ENCODE measurements at places on chromosomes 11 and 22. TPM values are rescaled to one million over a fixed set of nuclear protein-coding genes. Genes with fewer than 3 reads are reported as not detected.
A peak's percentile ranks its signal among the peaks of the same experiment; 100 is the strongest.

Gene TMEM132A
- 32.9 TPM for total RNA-seq

Gene PACSIN3
- 86.4 TPM for total RNA-seq

Gene SLC25A45
- total RNA-seq = 3.4 TPM

Gene RFPL3
- total RNA-seq = not detected

Gene LRRC4C
- total RNA-seq = not detected

Gene CTSD
- total RNA-seq = 41.6 TPM

Gene APOBEC3G
- total RNA-seq = 2.7 TPM

Gene TMEM45B
- 29.1 TPM for total RNA-seq

DNA sequence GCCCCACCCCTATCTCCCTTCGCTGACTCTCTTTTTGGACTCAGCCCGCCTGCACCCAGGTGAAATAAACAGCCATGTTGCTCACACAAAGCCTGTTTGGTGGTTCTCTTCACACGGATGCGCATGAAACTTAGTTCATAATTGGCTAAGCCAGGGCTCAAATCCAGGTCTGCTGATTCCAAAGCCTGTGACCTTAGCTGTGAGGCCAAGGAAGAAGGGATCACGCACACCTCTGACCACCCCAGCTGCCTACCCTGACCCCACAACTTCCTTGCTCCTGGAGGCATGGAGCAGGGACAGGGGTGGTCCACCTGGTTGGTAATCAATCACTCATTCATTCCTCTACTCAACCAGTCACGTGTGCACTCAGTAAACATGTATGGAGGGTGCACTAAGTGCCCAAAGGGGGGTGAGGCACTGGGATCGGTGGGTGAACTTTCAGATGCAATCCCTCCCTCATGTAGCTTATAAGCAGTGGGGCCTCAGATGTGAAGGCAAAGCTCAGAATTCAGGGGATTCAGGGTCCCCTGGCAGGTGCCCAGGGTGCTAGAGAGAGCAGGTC lies 10.3 kb downstream of the FXYD2 start:
- no peak for DNase-seq
- H3K27me3 ChIP-seq = no peaks in the 10 kb centered on the region
- no peaks in the 10 kb centered on the region for H3K36me3 ChIP-seq
- H3K4me3 ChIP-seq = peak overlapping the region; percentile 19

DNA sequence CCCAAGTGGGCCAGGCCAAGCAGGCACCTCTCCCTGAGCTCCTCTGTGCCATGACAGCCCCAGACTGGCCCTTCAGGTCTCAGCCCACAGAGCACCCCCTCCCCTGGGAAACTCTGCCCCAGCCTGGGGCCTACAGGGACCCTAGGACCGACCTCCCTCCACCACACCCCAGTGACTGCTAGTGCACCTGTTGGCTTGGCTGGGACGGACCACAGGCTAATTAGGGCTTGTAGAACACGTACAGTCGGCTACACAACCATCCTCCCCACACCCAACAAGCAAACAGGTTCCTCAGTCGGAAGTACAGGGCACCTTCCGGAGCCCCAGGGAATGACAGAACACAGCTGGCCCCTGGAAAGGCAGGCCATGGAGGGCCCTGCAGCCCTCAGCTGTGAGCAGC lies 4.3 kb downstream of the SBF1 start:
- no peak overlapping the region for H3K4me3 ChIP-seq
- no peaks in the 10 kb centered on the region for H3K27me3 ChIP-seq
- H3K36me3 ChIP-seq = peaks cover 21% of the 10 kb centered on the region
- peaks cover 45% of the 10 kb centered on the region for H3K4me1 ChIP-seq

DNA sequence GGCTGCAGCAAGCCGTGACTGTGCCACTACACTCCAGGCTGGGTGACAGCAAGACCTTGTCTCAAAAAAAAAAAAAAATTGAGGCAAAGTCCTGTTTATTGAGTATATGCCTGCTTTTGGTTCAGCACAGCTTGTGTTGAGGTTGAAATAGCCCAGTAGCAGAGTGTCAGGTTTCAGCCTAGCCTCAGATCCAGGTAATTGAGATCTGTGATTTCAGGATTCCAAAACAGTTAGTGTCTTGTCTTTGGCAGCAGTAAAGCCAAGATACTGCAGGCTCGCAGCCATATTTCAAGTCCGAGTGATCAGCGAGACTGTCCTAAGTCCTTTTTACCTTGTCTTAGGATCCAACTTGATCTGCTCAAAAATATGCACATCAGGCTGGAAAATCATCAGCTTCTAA lies 27.0 kb downstream of the CUL5 start:
- no peaks in the 10 kb centered on the region for H3K4me1 ChIP-seq
- no peaks in the 10 kb centered on the region for H3K27me3 ChIP-seq
- peaks cover 54% of the 10 kb centered on the region for H3K36me3 ChIP-seq
- H3K27ac ChIP-seq = no peak overlapping the region
- no peak overlapping the region for H3K4me3 ChIP-seq

- H3K36me3 ChIP-seq = no peaks in the 10 kb centered on the region
- no peak for DNase-seq
- H3K27ac ChIP-seq = no peak overlapping the region
- H3K4me1 ChIP-seq = no peaks in the 10 kb centered on the region
Measured at GRCh38 chr11:27087432-27087831, 46.8 kb downstream of the BBOX1 start.

- no peaks in the 10 kb centered on the region for H3K36me3 ChIP-seq
- peak overlapping the region; percentile 80 for H3K27ac ChIP-seq
- no peak for DNase-seq
- peak overlapping the region; percentile 97 for H3K4me3 ChIP-seq
- H3K27me3 ChIP-seq = no peaks in the 10 kb centered on the region
Measured at GRCh38 chr22:40818192-40818746, 877 bp downstream of the SLC25A17 start.

DNA sequence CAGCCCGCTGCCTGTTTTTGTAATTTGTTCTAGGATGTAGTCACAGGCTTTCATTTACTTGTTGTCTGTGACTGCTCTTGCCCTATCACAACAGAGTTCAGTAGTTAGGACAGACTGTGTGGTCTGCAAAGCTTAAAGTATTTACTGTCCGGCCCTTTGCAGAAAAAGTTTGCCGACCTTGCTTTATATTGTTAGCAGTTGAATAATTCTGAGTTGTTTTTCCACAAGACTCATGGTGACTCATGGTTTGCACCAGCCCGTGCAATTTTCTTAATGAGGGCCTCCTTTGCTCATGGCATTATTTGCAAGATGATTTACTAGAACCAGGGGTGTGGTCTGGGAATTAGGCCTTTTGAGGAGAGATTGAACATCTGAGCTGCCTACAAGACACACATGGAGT lies 110.6 kb downstream of the SCN3B start:
- no peak for DNase-seq
- H3K27ac ChIP-seq = no peak overlapping the region
- H3K4me3 ChIP-seq = no peak overlapping the region
- H3K36me3 ChIP-seq = no peaks in the 10 kb centered on the region
- no peaks in the 10 kb centered on the region for H3K4me1 ChIP-seq
- no peaks in the 10 kb centered on the region for H3K27me3 ChIP-seq

- H3K27me3 ChIP-seq = peaks cover 30% of the 10 kb centered on the region
- H3K4me1 ChIP-seq = peaks cover 43% of the 10 kb centered on the region
- no peaks in the 10 kb centered on the region for H3K36me3 ChIP-seq
- H3K4me3 ChIP-seq = peak overlapping the region; percentile 59
Measured at GRCh38 chr11:65779919-65780769, 632 bp downstream of the AP5B1 start.

GRCh38 chr22:47054231-47055072 lies 292.0 kb downstream of the TBC1D22A start:
- H3K4me1 ChIP-seq = peaks cover 11% of the 10 kb centered on the region
- no peak for DNase-seq
- H3K27me3 ChIP-seq = no peaks in the 10 kb centered on the region
- peaks cover 12% of the 10 kb centered on the region for H3K36me3 ChIP-seq
- no peak overlapping the region for H3K27ac ChIP-seq
- H3K4me3 ChIP-seq = no peak overlapping the region

- H3K4me3 ChIP-seq = no peak overlapping the region
- no peak overlapping the region for H3K27ac ChIP-seq
- H3K36me3 ChIP-seq = peaks cover 43% of the 10 kb centered on the region
Measured at GRCh38 chr22:17891481-17892167, 117.4 kb upstream of the BID start.

- H3K4me1 ChIP-seq = peaks cover 23% of the 10 kb centered on the region
- H3K27me3 ChIP-seq = no peaks in the 10 kb centered on the region
- H3K36me3 ChIP-seq = no peaks in the 10 kb centered on the region
- no peak overlapping the region for H3K4me3 ChIP-seq
- DNase-seq = no peak
Measured at GRCh38 chr11:94519478-94520084, 7.3 kb downstream of the C11orf97 start.

DNA sequence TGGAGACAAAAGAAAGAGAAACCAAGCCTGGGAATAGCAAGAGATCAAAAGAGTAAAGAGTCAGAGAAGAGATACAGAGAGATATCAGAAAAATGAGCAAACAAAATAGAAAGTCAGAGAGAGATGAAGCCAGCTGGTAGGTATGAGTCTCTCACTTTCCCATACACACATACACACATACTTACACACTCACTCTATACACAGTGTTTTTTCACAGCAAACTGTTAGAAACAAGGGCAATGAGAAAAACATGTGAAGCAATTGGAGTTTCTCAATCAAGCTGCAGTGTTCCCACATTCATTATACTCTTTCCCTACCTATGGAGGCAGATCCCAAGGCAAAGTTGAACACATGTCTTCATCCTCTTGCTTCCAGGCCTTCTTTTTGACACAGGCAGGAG lies 2.6 kb upstream of the NLRP10 start:
- H3K4me1 ChIP-seq = no peaks in the 10 kb centered on the region
- no peak overlapping the region for H3K4me3 ChIP-seq
- H3K27me3 ChIP-seq = peaks cover 4% of the 10 kb centered on the region
- H3K36me3 ChIP-seq = no peaks in the 10 kb centered on the region
- DNase-seq = no peak

GRCh38 chr11:104078245-104078644 lies 41.8 kb downstream of the DDI1 start:
- H3K27me3 ChIP-seq = no peaks in the 10 kb centered on the region
- H3K27ac ChIP-seq = no peak overlapping the region
- H3K4me3 ChIP-seq = no peak overlapping the region

DNA sequence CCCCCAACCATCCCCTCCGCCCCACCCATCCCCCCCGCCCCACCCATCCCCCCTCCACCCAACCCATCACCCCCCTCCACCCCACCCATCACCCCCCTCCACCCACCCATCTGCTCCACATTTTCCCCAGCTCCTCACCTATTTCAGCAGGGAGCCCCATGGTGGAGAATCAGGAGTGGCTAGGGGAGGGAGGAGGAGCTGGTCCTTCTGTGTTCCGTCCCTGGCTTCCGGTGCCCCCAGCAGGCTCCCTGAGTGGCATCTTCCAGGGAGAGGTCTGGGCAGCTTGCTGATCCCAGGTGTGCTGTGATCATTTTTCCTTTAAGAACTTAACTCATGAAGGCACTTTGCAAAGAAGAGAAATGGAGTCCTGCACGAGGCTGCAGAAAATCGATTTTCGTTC lies 365.8 kb downstream of the TBC1D22A start:
- no peak overlapping the region for H3K4me3 ChIP-seq
- no peaks in the 10 kb centered on the region for H3K36me3 ChIP-seq
- H3K27ac ChIP-seq = no peak overlapping the region
- H3K27me3 ChIP-seq = no peaks in the 10 kb centered on the region
- no peak for DNase-seq
- no peaks in the 10 kb centered on the region for H3K4me1 ChIP-seq

DNA sequence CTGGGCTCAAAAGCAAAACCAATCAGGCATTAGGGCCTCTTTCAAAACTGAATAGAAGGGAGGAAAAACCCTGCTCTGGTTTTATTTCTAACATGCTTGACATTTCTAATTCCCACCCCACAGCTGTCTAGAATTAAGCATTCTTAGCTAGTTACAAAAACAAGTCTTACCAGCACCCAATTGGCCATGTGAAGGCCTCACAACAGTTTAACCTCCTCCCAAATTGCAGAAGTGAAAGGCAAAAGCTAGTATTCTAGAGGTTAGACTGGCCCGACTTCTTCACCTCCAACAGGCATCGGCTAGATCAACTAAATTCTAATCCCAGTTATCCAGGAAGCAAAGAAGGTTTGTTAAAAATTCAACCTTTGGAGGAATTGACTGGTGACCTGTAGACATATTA lies 6.5 kb downstream of the SF1 start:
- H3K4me3 ChIP-seq = no peak overlapping the region
- peaks cover 41% of the 10 kb centered on the region for H3K4me1 ChIP-seq
- DNase-seq = no peak
- H3K27me3 ChIP-seq = no peaks in the 10 kb centered on the region
- H3K27ac ChIP-seq = no peak overlapping the region
- peaks cover 97% of the 10 kb centered on the region for H3K36me3 ChIP-seq

DNA sequence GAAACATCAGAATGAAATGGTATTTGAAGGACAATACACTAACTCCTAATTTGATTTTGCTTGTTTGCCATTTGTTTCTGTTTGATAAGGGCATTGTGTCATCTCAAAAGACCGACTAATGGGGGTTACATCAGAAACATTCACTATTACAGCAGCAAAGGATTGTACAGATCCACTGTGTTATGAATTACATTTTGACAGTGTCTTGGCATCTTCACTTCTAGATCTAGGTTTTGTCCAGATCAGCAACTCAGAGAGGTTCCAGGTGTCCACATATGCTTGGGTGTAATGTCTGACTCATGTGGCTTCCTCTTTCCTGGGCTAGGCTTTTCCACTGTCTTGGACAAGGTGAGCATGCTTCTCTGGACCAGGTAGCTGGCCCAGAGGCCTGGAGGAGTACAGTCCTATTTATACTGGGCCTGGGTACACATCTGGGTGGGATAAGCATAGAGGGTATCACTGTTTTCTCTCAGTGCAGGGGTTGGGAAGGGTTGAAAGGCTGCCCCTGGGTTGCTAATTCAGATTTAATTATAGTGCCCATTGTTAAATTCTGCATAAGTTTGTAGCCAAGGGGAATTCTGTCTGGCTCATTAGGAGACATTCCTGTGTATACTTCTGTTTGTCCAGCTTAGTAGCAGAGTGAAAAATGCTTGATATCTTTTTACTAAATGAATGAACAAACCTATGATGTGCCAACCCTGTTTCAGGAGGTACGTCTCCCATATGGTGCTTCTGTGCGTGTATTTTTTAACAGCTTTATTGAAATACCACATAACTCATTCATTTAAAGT lies 23.8 kb downstream of the DDI1 start:
- no peaks in the 10 kb centered on the region for H3K36me3 ChIP-seq
- H3K27ac ChIP-seq = no peak overlapping the region
- no peak overlapping the region for H3K4me3 ChIP-seq
- no peaks in the 10 kb centered on the region for H3K27me3 ChIP-seq
- H3K4me1 ChIP-seq = no peaks in the 10 kb centered on the region

GRCh38 chr11:72702577-72703241 lies 28.5 kb upstream of the PDE2A start:
- no peak overlapping the region for H3K4me3 ChIP-seq
- H3K4me1 ChIP-seq = no peaks in the 10 kb centered on the region
- peaks cover 88% of the 10 kb centered on the region for H3K36me3 ChIP-seq
- no peak overlapping the region for H3K27ac ChIP-seq
- no peak for DNase-seq
